Thymus (tissue), 14 donors: ENCODE measurements at places on chromosomes 4 and X. TPM values are rescaled to one million over a fixed set of nuclear protein-coding genes. Genes with fewer than 3 reads are reported as not detected.

The NALF2 gene
- polyA plus RNA-seq, result 0.14 TPM

The CSAG3 gene
- 1.3 TPM for polyA plus RNA-seq

The NPY1R gene
- 2.2 TPM for polyA plus RNA-seq

The DKC1 gene
- 34.0 TPM for polyA plus RNA-seq

The GATA1 gene
- polyA plus RNA-seq, result 0.14 TPM

The TMEM271 gene
- 0.02 TPM for polyA plus RNA-seq

The SATL1 gene
- polyA plus RNA-seq, result 0.02 TPM

The RASSF6 gene
- polyA plus RNA-seq, result 10.2 TPM

The SMIM31 gene
- 0.02 TPM for polyA plus RNA-seq

The UGDH gene
- polyA plus RNA-seq, result 11.7 TPM

The GRPEL1 gene
- polyA plus RNA-seq, result 20.4 TPM

The PCSK1N gene
- 0.55 TPM for polyA plus RNA-seq

The VCX3B gene
- polyA plus RNA-seq, result 0.25 TPM

The SUPT20HL1 gene
- polyA plus RNA-seq, result 0.02 TPM

The KLHL13 gene
- 2.9 TPM for polyA plus RNA-seq

The CLNK gene
- 2.6 TPM for polyA plus RNA-seq

The CTSO gene
- 10.4 TPM for polyA plus RNA-seq

The HPF1 gene
- polyA plus RNA-seq, result 29.1 TPM

The TLR2 gene
- 13.6 TPM for polyA plus RNA-seq

The FGFR3 gene
- polyA plus RNA-seq, result 13.2 TPM

The MAGEA4 gene
- not detected for polyA plus RNA-seq

The XKRX gene
- polyA plus RNA-seq, result 5.5 TPM

The ASMT gene
- polyA plus RNA-seq, result 0.46 TPM

The GAGE12F gene
- polyA plus RNA-seq, result not detected

The SYTL4 gene
- polyA plus RNA-seq, result 2.1 TPM

The PHEX gene
- 0.66 TPM for polyA plus RNA-seq

The TMEM144 gene
- 1.4 TPM for polyA plus RNA-seq

The RNF128 gene
- polyA plus RNA-seq, result 4.5 TPM

The IQCM gene
- 0.02 TPM for polyA plus RNA-seq

The NEUROG2 gene
- 0.02 TPM for polyA plus RNA-seq

The CPLX1 gene
- polyA plus RNA-seq, result 7.9 TPM

The CITED1 gene
- 1.3 TPM for polyA plus RNA-seq

The NHSL2 gene
- polyA plus RNA-seq, result 0.80 TPM
